ENCODE measurements at places on chromosomes 11 and 22.

- no peak for DNase-seq
Measured at GRCh38 chr11:101129203-101129943, at the start of gene PGR. TSS of gene PGR (minus strand) at chr11:101129813. CDS start at chr11:101129070, 743 bp downstream.

GRCh38 chr11:16843294-16843693, 104.8 kb downstream of the C11orf58 start:
- no peak for DNase-seq

DNA sequence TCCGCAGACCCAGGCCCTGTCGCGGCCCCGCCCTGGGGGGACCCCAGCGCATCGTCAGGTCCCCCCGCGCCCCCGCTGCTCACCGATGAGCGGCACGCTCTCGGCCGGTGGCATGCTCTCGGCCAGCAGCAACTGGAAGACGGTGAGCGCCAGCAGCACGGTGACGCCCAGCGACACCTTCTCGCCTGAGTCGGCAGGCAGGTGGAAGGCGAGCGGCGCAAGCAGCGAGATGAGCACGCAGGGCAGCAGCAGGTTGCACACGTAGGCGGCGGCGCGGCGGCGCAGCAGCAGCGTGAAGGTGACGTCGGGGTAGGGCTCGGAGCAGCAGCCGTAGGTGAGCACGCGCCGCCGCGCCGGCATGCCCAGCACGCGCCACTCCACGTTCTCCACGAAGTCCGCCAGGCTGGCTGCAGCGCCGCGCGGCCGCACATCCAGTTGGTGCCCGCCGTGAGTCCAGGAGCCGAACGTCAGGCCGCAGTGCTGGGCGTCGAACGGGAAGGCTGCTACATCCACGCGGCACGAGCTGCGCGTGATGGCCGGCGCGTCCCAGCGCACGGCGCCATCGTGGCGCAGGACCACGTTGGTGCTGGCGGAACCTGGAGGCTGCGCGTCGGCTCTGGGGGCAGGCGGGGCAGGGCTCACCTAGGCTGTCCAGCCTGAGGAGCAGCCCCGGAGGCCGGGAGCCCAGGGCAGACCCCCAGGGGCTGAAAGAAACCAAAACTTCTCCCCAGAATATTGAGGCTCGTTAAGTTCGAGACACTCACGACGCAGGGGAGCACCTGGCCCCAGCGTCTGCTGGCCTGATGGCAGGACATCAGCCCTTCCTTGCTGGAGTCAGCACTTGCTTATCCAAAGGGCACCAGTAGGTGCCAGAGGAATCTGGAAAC, 3.8 kb downstream of the CHRNA10 start:
- no peak for DNase-seq

- DNase-seq = no peak
Measured at GRCh38 chr11:87180742-87181141, 143.0 kb downstream of the TMEM135 start.

DNA sequence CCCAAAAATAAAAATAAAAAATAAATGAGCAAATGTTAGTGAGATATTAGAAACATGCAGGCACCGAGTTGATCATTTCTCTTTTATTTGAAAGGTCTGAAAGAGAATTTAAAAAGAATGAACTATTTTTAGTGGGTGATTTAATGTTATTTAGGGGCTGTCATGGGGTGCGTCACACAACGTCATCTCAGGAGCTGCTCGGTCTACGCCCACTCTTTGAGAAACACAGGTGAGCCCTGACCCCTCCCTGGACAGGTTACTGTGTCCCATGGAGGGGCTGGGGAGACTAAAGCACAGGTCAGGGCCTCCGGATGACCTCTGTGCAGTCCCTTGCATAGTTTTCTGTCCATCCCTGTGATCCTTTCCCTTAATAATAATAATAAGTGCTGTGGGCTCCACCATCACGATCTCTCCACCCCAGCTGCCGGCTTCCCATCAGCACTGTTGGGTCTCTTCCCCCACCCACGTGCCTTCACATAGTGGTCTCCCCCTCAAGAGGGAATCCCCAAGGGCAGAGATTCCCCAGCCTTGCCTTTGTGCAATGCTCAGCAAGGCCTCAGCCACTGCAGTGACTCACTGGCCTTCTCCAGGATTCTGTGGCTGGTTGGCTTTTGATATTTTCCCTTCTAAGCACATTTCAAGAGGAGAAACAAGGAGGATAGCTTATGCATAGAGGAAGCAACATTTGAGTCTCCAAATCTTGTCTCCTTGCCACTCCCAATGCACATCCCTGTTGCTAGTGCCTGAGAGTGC, 159.9 kb downstream of the TTC17 start:
- DNase-seq = no peak

DNA sequence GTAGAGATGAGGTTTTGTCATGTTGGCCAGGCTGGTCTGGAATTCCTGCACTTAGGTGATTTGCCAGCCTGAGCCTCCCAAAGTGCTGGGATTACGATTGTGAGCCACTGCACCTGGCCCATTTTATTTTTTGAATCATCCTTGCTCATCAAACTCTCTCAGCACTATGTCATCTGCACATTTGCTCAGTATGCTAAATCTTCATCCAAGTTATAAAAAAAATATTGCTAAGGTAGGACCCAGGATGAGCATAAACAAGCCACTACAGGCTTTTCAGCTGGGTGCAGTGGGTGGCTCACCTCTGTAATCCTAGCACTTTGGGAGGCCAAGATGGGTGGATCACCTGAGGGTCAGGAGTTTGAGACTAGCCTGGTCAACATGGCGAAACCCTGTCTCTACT, 510.1 kb upstream of the LARGE1 start:
- no peak for DNase-seq

DNA sequence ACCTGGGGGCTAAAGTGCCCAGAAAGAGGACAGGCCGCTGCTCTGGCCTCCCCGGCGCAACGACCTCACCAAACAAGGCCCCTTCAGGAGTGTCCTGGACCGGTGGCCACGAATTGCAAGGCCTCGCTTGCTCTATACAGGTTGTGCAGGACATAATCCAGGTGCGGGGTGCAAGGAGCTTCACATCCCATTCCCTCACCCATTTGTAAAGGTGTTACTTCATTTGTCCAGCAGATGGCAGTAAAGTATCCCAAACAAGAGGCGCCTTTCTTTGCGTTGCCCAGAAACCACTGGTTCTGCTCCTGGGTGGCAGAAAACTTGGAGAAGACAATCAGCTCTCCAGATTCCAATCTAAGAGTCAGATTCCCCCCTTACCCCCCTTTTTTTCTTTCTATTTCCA, 35.9 kb upstream of the PRDM11 start:
- peak; percentile 73 for DNase-seq

DNA sequence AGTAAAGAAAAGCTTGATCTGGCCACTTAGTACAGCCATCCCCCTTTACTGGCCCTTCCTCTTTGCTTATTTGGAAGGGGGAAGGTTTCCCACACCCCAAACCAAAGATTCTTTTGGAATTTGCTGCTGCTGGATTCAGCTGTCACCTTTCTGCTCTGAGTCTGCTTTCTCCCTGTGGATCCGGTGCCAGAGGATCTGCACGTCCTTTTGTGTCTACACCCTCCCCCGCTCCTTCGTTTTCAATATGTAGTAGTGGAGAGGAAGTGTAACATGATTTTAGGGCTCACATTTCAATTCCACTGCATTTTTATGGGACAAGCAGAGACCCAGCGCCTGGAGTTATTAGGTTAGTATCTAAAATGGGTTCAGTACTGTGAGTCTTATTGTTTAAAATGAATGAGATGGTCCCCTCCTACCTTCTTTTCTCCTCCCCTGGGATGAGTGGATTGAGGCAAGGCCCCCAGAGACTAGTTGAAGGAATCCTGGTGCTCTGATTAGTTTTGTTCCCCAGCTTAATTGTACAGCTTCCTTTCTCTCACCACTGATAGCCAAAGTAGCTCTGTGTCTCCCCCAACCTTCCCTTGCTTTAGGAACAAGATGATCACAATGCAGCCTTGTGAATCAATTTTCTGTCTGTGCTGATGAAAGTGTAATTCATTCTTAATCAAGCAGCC, 30.5 kb upstream of the CABP7 start:
- DNase-seq = no peak

DNA sequence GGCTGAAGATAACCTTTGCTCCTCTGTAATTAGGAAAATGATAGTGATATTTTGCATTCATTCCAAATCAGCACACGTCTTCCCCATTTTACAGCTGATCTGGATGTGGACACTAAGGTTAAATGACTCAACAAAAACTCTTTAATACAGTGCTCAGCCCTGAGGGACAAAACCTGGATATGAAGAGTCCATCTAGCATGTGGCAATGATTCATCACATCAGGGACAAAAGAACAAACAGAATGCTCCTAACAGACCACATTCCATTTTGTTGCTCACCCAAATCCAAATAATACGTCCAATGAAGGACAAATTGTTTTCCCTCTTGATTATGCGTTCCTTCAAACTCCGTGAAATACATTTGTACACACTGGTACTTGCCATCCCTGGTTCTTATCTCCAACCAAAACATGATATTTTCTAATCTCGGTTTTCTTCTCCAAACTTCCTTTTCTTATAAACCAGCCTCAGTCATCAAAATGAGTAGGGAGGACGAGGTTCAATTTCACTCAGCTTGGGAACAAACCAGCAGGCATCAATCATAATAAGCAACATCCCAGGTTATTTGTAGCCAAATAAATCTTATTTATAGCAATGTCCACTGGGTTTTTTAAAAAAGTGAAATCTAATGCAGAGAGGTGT, 53.7 kb upstream of the MTMR2 start:
- peak; percentile 48 for DNase-seq

GRCh38 chr22:48093981-48094380, 1331.5 kb downstream of the TBC1D22A start:
- no peak for DNase-seq

- peak; percentile 27 for DNase-seq
Measured at GRCh38 chr11:119323532-119324033, 6.7 kb upstream of the MCAM start.

GRCh38 chr22:36399472-36399778, 11.7 kb upstream of the MYH9 start:
- DNase-seq = no peak

GRCh38 chr11:69984457-69985261, 93.5 kb upstream of the ANO1 start:
- no peak for DNase-seq

GRCh38 chr11:75277991-75278790, 37.6 kb downstream of the TPBGL start:
- DNase-seq = no peak

- DNase-seq = peak; percentile 81
Measured at GRCh38 chr11:58577555-58578135, 1.2 kb upstream of the ZFP91 start.

- DNase-seq = no peak
Measured at GRCh38 chr11:108115500-108116140, 5.7 kb upstream of the ACAT1 start.

DNA sequence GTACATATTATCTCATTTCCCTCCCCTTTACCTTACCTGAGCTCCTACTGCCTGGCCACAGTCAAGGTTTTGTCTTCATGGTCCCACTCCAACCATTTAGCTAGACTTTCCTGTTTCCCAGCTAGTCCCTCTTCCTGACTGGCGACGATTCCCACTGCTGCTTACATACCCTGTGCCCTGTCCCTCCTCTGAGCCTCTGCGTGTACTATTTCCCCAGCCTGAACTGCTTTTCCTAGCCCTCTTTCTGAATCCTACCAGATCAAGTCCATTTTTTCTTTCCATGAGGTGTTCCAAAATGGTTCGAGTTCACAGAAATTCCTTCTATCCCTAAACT, 23.4 kb downstream of the MRPL16 start:
- DNase-seq = no peak

- no peak for DNase-seq
Measured at GRCh38 chr11:57378186-57378585, 2.8 kb downstream of the PRG3 start.

DNA sequence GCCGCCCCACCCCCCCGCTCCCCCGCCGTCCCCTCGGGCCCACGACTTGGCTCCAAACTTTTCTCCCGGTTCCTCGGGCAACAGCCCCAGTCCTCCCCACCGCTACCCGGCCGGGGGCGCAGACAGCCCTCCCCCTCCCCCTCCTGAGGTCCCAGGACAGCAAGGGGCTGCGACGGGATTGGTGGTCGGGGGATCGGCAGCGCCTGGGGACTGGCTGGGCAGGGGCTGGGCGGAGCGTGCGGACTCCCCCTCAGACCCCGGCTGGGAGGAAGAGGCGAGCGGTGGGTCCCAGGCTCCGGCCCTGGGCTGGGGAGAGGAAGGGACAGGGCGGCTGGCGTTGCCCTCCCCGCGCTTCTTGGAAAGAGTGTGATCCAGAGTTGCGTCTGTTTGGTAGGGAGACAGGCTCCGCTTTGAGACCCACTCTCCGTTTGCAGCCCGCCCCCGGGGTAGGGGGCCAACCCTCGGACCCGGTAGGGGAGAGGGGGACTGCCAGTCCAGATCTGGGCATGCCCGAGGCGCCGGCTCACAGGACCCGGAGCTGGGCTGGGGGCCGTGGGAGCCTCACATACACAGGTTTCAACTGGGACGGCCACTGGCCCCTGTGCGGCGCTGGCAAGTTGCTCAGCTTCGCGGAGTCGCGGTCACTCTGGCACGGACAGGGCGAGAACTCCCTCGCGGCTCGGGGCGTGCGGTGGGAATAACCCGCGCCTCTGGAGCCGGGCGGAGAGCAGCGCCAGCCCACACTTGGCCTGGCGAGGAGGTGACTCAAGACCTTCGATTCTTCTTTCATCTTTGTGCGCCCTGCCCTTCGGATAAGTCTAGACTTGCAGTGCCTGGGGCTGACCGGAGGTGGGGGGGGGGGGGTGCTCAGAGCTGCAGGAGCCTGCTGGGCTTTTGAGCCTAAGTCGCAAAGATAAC, 999 bp downstream of the TSKU start:
- DNase-seq = peak; percentile 49

- no peak for DNase-seq
Measured at GRCh38 chr11:71447791-71448256, 369 bp downstream of the DHCR7 start.

- DNase-seq = no peak
Measured at GRCh38 chr22:25219948-25220442, 556 bp downstream of the CRYBB2 start.

- no peak for DNase-seq
Measured at GRCh38 chr11:75902631-75903030, 87.6 kb downstream of the UVRAG start.

DNA sequence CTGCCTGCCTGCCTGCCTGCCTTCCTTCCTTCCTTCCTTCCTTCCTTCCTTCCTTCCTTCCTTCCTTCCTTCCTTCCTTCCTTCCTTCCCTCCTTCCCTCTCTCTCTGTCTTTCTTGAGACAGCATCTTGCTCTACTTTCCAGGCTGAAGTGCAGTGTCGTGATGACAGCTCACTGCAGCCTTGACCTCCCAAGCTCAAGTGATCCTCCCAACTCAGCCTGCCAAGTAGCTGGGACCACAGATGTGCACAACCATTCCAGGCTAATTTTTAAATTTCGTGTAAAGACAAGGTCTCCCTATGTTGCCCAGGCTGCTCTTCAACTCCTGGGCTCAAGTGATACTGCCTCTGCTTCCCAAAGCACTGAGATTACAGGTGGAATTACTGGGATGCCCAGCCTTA, 328.2 kb upstream of the SORL1-AS1 start:
- no peak for DNase-seq

GRCh38 chr11:47360341-47360740, 7.8 kb upstream of the MYBPC3 start:
- no peak for DNase-seq

DNA sequence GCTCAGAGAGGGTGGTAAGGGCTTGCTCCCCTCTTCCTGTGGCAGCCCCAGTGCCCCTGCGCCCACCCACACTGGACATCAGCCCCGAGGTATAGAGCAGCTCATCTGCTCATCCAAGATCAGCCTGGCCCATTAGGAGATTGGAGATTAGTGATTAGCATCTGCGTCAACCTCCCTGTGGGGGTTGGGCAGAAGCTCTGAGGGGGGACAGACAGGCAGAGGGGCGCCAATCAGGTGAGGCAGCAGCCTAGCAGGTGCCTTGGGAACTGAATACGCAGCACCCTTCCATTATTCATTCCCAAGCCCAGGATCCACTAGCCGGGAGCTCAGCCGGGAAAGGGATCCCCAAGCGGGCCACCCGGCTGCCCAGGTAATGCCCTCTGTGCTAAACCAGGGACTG, 11.0 kb downstream of the SMTN start:
- no peak for DNase-seq
